Mesendoderm (in vitro differentiated cells): ENCODE measurements at places on chromosomes 4 and X.
A peak's percentile ranks its signal among the peaks of the same experiment; 100 is the strongest.

GRCh38 chr4:17206829-17207801, 304.8 kb downstream of the QDPR start:
- no peak for DNase-seq

DNA sequence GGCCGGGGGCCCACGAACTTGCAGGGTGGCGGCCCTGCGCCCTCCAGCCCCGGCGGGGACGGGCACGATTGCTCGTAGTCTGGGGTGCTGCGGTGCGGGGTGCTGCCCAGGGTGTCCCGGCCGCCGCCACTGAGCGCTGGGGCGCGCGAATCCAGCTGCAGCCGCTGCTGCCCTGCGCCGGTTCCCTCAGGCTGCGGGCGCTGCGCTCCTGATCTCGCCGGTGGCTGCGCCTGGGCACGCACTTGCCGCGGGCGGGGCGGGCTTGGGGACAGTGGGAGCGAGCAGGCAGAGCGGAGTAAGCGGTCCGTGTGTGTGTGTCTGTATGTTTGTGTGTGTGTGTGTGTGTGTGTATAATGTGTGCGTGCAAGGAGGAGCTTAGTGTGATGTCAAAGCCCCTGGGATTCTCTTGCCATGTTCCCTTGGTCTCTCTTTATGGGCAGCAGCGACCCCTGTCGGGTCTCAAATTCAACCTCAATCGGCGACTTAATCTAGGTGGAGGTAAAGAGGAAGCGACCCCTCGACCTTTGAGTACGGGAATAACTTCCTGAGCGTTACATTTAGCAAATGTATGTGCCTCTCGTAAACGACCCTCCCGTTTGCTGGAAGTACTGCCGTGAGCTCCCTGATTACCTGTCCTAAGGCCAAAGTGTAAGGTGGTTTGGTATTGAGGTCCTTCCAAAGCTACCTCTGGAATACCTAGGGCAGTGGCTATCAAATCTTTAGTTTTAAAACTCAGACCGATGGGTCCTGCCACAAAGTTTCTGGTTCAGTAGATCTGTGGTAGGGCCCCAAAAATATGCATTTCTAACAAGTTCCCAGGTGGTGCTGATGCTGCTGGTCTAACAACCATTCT, at the start of gene RNF150:
Gene RNF150 (minus strand): TSS at position 324 of the 853 bp plus-strand sequence.
- DNase-seq = peak; percentile 96

DNA sequence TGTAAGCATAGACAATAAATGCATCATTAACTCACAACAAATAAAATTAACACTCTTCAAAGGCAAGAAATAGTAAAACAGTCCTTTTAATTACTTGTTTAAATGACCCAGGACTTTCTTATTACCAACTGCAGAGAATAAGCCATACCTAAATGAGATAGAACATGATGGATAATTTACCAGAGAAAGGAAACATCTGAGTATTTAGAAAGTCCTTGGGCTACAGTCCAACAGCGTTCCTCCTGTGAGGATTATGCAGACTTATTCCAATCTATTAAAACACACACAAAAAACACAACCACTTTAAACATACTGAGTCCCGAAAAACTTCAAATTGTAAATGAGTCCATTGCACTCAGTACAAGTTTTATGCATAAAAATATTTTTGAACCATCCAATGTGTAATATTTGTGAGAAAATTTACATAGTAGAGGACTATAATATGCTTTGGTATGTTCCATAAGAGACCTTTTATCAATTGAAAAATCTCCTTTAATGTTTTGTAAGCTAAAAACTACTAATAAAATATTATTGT, 129.2 kb downstream of the NR3C2 start:
- no peak for DNase-seq

DNA sequence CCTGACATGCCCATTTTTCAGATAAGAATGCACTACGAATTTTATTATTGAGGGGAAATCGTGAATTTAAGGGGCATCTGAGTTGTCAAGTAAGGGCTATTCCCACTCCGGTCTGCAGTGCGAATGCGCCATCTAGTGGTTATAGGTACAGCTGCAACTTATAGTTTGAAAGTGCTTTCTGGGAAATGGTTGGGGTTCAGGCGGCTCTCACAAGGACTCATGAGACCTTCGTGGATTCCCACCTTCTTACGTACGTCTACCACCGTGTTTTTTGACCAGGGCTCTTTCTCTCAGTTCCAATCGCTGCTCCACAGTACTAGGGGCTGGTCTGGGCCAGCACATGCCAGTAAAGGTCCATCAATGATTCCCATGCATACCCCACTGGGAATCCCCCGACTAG, 12.3 kb downstream of the MSL3 start:
- DNase-seq = peak; percentile 53

DNA sequence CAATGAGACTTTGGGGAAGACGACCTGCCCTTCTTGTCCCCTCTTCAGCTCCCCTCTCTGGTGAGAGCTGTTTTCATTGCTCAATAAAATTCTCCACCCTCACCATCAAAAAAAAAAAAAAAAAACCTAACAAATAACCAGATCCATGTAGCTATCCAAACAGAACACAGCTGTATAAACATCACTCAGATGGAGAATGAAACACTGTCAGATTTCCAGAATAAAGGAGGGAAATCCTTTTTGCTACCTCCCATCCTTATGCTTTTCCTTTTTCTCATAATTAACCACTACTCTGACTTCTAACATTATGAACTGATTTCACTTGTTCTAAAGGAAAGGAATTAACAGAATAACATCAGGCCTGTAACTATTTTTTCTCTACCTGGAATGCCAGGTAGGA, 155.6 kb downstream of the PPP4R3C start:
- no peak for DNase-seq

- peak; percentile 40 for DNase-seq
Observed at GRCh38 chrX:41561045-41561444, 113.9 kb downstream of the NYX start.

DNA sequence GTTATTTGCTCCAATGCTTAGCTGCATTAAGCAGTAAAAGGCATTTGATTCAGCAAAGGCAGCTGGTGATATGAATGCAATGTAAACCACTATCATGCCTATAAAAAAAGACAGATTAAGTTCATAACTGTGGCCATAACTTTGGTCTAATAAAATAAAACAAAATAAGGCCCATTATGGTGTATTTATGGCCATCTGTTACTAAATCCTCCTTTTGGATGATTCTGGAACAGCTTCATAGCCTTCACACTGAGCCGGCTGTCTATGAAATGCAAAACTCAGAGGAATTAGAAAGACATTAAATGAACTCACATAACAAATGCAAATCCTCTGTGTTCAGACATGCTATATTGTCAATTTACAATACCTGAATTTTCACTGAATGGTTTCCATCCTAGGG, 223.7 kb upstream of the FAT4 start:
- no peak for DNase-seq

DNA sequence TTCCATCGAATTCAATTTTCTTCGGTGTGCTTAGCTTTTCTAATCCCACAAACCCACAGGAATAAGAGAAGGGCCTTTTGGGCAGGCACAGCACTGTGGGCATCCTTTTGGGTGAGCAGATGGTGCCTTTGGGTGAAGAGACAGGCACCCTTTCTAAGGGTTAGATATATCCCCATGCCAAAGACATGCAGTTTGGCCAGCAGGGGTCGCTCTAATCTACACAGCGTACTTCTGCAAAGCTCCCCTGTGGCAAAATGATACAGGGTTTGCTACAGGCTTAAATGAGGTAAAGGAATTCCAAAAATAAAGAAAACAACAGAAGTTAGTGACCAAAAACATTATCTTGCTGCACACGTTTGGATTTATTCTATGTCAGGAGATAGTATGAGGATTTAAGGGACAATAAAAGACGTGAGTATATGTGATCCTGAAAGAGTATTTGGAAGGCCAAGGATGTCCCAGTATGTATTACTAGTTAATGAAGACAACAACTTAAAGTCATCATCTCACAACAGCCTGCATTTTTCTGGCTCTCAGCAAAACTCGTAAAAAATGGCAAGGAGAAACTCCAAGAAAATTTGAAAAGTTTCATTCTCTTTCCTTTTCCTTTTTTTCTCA, 49.5 kb downstream of the PHEX start:
- DNase-seq = peak; percentile 52

DNA sequence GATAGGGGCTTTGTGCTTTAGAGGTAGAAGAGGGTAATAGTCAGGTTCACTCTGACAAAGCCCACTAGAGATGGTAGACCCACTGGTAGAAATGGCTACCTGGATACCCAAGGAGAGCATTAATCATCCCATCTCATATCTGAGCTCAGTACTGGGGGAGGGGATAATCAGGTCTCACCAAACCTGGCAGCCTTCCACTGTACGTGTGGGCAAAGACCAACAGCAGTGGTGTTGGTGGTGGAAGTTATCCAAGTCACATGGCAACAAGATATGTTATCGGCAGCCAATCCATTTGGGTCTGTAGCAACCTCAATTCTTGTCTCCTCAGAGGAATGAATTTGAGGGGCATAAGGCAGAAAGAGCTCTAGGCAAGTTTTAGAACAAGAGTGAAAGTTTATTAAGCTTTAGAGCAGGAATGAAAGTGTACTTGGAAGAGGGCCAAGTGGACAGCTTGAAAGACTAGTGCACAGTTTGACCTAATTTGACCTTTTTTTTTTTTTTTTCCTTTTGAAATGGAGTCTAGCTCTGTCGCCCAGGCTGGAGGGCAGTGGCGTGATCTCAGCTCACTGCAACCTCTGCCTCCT, 67.0 kb upstream of the CXCL13 start:
- DNase-seq = no peak

GRCh38 chr4:54588404-54588803, 69.4 kb upstream of the KIT start:
- no peak for DNase-seq

GRCh38 chr4:121873604-121874003, 3.3 kb upstream of the BBS7 start:
- no peak for DNase-seq

- DNase-seq = no peak
Observed at GRCh38 chrX:3545901-3546300, 167.5 kb downstream of the PRKX start.

- DNase-seq = no peak
Observed at GRCh38 chrX:133658293-133658911, 243.1 kb upstream of the GPC4 start.

DNA sequence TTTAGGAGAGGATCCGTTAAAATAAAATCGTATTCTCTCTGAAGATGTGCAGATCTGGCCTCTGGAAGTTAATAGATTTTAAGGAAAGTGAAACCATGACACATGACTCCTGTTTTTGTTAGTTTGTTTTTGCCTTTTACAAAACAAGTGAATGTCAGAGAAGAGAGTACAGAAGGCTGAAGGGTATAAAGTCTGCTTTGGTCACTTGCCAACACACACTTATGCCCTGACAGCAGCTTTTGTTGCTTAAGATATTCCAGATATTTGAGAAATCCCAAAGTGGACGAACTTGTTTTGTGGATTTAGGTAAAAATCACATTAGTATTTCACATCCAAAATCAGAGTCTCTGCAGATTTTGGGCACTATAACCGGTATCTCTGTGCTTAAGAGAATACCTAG, 192.4 kb upstream of the RASGEF1B start:
- no peak for DNase-seq

DNA sequence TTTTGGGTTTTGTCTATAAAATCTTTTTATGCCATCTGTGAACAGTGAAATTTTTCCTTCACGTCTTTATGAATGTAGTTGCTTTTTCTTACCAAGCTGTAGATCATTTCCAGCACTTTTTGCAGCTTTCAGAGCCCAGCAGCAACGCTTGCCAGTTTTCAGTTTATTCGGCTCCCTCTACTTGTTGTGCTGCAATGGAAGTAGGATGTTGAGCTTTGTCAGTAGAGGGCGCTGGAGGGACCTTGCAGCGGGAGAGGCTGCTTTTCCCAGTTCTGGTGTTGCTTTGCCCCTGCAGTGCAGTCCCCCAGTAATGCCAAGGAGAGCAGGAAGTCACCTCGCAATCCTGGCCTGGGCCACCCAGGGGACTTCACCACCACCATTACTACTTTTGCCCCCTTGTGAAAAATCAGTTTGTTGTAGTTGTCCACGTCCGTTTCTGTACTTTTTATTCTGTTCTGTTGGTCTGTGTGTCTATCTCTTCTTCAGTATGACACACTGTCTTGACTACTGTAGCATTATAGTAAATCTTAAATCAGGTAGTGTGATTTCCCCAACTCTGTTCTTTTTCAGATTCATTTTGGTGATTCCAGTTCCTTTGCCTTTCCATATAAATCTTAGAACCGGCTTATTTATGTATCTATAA, 21.8 kb downstream of the CMC4 start:
- peak; percentile 78 for DNase-seq

DNA sequence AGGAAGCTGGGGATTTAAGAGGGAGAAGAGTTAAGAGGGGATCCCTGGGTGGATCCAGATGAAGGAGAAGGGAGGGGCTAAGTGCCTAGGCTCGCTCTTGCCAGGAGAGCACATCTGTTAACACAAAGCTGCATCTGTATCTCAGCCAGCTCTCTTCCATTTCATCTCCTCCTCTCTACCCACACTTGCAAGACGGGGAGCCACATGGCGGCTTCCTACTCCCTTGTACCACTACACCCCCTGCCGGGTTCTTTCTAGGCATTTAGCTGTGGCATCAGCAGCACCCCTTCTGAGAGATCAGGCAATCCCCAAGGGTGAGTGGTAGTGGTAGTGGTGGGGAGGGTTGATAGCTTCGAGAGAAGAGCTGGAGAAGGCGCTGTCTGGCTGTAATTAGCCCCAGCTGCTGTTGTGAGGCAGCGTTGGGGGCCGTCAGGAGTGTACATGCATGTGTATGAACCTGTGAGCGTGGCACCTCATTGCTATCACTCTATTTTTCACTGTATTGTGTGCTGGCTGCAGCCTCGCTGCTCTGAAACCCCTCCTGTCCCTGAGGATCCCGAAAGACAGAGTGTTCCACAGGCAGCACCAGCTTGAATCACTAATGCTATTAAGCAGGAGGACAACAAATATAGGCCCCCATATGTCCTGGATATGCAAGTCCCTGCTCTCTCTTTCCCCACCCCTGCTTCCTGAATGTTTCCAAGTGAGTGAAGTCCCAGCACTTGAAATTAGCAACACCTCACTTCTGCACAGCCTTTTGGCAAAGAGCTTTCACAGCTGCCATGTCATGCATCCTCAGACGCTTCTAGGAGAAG, 73.7 kb downstream of the RTL9 start:
- DNase-seq = no peak

- DNase-seq = no peak
Observed at GRCh38 chrX:21616386-21616785, 41.7 kb downstream of the KLHL34 start.

GRCh38 chr4:163157157-163157556, 9.5 kb downstream of the NAF1 start:
- no peak for DNase-seq

GRCh38 chrX:47540754-47541538, 20.1 kb upstream of the ARAF start:
- DNase-seq = peak; percentile 96

- no peak for DNase-seq
Observed at GRCh38 chr4:33218238-33218637, 2498.1 kb downstream of the PCDH7 start.

- DNase-seq = peak; percentile 94
Observed at GRCh38 chrX:77493677-77494553, 46.7 kb downstream of the FGF16 start.

- no peak for DNase-seq
Observed at GRCh38 chr4:76096076-76096475, 21.6 kb downstream of the ART3 start.

DNA sequence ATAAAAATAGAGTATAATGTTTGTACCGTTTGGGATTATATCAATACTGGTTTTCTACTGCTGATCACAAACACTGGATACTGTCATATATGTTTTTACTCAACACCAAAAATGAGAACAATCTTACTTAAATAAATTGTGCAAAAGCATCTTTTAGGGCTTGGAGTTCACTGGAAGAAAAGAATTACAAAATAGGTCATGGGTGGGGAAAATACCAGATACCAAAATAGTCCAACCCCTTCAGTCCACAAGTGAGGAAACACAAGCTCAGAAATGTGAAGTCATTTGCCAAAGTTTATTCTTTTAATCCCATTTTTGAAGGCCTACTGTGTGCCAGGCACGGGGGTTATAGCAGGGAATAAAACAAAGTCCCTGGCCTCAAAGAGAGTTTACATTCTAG, 64.4 kb downstream of the ADGRG2 start:
- DNase-seq = no peak
